Kidney (tissue), 22 donors: ENCODE measurements at places on chromosomes 12 and 14. TPM values are rescaled to one million over a fixed set of nuclear protein-coding genes. Genes with fewer than 3 reads are reported as not detected.
A peak's percentile ranks its signal among the peaks of the same experiment; 100 is the strongest.

GRCh38 chr12:46977871-46978375, 101.5 kb upstream of the PCED1B start:
- DNase-seq, result no peak

GRCh38 chr12:44431647-44432343, 444.3 kb downstream of the NELL2 start:
- DNase-seq, result no peak

GRCh38 chr14:88856786-88857366, 32.4 kb downstream of the TTC8 start:
- DNase-seq, result no peak

DNA sequence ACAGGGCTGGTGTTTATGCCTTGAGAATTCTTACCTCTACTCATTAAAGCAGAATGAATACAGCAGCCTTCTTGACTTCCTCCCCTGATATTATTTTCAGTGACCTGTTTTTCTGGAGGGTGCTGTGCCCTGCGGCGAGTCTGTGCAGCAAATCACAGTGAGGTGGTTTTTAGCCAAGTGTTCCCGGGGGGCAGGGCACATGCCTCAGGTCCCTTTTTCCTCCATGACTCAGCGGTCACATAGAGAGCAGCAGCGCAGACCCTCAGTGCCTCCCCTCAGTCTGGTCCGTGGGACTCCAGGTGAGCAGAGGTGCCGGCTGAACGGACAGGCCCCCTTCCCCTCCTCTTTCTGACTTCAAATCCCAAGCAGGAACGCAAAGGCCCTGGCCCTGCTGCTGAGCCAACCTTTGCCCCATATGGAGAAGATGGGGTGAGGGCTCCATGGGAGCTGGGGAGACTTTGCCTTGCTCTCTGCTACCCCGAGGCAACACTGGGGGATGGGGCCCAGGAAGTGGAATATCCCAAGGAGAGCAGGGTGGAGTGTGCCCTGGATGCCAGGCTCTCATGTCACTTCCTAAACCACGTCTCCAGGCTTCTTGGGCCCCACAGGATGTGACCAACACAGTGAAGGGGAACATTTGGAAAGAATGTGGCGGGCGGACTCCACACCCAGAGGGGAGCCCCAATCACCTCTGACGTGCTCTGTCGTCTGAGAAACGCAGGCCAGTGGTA, 90.0 kb downstream of the DHRS2 start:
- no peak for DNase-seq

GRCh38 chr14:76727384-76727783, 33.9 kb upstream of the VASH1 start:
- DNase-seq, result no peak

- DNase-seq, result no peak
Observed at GRCh38 chr14:71022012-71022869, 115.0 kb downstream of the PCNX1 start.

DNA sequence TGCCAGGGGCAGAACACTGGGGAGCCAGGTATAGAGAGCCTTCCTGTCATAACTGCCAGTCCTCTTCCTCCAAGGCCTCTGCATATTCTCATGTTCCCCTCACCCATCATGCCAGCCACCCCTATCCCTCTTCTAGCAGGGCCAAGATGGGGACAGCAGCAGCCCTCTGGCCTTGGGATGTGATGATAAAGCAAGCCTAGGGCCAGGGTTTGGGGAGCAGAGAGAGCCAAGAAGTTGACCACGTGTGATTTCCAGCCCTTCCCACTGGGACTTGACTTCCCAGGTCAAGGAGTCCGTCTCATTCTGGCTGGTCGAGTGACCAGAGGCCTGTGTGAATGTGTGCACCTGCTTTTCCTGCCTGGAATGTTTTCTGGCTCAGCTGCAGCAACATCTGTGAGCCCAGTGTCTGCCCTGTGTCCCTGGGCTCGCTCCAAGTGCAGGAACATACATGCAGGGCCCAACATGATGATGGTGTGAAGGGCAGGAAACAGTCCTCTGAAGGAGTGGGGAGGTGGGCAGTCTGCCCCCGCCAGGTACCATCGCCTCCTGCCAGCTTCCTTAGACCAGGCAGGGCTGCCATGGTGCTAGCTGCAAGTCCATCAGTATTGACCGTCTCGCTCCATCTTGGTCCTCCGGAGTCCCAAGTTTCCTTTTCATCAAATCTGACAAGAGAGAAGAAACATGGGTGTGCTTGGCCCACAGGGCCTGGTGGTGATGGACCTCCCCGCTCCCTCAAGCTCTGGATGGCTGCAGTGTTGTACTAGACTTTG, 21.0 kb downstream of the VASH1 start:
- no peak for DNase-seq

DNA sequence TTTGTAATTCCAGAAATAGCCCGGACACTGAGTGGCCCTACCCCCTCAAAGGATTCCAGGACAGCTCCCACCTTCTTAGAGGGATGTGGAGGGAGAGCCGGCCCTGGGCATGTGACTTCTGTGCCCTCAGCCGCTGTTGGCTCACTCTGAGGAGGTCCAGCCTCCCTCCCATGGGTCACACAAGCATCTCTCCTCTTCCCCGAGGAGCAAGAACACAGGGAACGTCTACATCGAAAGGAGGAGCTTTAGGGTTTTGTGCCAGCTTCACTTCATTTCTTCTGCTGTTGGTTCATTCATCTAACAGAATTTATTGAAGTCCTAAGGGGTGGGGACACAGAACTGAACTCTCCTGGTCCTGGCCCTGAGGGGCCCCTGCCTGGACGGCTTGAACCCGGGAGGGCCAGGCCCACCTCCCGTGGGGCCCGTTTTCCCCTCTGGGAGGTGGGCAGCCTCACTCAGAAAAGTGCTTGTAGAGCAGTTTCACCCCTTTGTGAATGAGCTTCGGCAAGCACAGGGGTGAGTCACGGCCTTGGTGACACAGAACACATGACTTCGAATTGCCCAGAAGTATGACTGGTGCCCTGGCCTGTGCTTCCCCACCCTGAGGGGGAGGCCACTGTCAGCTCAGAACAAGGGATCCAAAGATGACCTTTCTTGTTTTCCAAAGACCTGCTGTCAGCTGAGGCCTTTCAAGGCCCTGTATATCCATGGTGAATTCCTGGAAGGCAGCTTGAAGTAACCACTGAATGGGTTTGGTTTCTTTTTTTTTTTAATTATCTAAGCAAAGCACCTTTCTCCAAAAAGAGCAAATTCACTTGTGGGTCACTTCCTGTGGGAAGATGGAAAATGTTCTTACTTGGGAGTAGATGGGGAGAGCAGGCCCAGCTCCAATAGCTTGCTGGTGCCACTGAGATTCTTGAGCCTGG, 39.2 kb downstream of the NFKBIA start:
- DNase-seq, result peak; percentile 55

- DNase-seq, result no peak
Observed at GRCh38 chr12:90077756-90078155, 369.1 kb upstream of the ATP2B1 start.

GRCh38 chr12:110266980-110267620, 13.9 kb upstream of the ATP2A2 start:
- DNase-seq, result no peak

GRCh38 chr12:119836781-119837180, 40.3 kb downstream of the CIT start:
- DNase-seq, result no peak

- DNase-seq, result no peak
Observed at GRCh38 chr12:98399532-98399931, 115.9 kb upstream of the TMPO start.

GRCh38 chr14:38053666-38054065, 154.0 kb upstream of the SSTR1 start:
- peak; percentile 65 for DNase-seq

GRCh38 chr12:116927244-116927940, 16.6 kb downstream of the FBXW8 start:
- no peak for DNase-seq

DNA sequence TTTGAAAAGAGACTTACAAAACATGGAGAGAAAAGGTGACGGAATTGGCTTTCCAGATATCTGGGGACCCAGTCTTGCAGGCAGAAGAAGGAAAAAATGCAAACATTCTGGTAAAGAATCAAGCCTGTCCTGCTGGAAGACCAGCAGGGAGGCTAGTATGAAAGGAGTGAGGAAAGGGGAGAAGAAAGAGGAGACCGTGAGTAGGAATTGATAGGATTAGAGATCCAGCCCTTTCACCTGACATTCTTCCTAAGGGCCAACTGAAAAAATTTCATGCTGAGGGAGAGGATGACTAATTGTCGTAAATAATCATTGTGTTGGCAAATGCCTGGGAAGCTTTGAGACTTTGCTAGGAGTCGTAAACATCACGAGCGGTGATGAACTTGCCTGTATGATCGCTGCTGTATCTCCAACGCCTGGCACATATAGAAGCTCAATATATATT, 12.1 kb downstream of the BHLHE41 start:
- no peak for DNase-seq

- DNase-seq, result no peak
Observed at GRCh38 chr12:13347241-13348043, 150.9 kb downstream of the EMP1 start.

DNA sequence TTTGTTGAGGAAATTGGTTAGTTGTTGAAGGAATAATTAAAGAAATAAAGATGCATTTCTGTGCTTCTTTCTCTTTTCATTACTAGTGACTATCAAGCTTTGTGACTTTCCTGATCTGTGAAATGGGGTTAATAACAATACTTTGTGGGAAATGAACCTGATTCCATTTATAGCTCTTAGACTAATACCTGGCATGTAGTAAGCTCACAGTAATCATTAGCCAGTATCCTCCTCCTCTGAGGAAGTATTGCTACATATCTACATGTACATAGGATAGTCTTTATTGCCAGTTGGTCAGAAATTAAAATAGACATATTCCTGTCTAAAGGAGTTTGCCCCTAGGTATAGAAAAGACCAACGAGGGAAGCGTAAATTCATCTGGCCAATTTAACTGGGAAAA, 1.8 kb upstream of the CCDC198 start:
- DNase-seq, result no peak

DNA sequence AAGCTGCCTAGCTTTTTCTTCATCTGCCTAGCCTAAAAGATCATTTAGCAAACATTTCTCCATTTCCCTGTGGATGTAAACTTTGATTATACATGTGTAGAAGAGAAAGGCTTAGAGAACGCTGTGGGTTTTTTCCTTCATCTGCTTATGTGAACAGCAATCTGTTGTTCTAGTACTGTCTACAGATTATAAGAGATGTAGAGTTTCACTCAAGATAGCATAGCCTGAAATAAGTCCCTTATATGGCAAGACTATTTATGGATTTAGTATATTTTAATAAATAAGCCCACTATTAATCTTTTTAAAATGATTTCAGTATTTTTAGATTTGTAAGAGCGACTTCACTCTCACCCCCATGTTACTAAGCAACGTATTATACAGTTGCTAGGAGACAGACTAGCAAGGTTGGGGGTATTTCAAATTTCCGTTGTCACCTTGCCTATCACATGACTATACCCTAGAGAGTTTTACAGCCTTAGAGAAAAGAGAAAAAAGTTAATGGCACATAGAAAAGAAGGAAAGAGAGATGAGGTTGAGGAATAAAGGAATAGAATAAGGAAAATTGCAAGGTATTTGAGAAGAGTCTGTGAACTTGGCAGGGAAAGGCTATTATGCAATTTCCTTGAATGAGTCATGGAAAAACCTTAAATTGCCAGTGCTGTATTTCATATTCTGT, 12.2 kb upstream of the TUBA1A start:
- DNase-seq, result peak; percentile 69

GRCh38 chr14:22630486-22630885, 13.7 kb downstream of the OR6J1 start:
- no peak for DNase-seq

- DNase-seq, result no peak
Observed at GRCh38 chr12:29888777-29889176, 105.0 kb upstream of the TMTC1 start.

DNA sequence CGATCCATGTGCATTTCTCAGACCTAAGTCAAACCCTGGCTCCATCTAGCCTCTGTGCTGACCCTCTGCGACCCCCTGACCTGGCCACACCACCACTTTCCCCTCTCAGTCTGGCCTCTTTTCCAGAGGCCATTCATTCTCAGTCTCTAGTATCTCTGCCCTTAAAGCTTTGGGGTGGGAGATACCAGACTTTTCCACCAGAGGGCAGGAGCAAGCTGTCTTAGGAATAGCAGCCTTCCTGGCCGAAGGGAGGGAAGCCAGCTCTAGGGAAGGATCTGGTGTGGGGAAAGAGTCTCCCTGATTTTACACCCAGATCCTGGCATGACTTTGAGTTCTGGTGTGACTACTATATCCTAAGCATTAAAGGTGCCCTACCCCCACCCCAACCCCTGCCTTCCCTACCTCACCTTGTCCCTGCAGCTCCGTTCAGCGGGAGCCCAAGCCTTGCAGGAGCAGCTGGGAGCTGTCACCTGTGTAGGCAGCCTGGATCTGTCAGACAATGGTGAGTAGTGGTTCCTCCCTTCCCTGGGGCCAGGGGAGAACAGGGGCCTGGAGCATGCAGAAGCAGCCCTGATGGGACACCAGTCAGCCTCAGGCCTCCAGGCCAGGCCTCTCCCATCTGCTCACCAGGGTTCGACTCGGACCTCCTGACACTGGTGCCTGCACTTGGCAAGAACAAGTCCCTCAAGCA, 6.6 kb downstream of the CARMIL3 start:
- peak; percentile 87 for DNase-seq

- no peak for DNase-seq
Observed at GRCh38 chr12:57735952-57736740, 2.4 kb downstream of the AGAP2 start.

GRCh38 chr12:44640427-44641190, 235.5 kb downstream of the NELL2 start:
- DNase-seq, result no peak

GRCh38 chr14:100764471-100765115, 37.9 kb downstream of the DLK1 start:
- no peak for DNase-seq

- DNase-seq, result peak; percentile 73
Observed at GRCh38 chr14:94001501-94002396, 4.6 kb downstream of the CCDC197 start.

DNA sequence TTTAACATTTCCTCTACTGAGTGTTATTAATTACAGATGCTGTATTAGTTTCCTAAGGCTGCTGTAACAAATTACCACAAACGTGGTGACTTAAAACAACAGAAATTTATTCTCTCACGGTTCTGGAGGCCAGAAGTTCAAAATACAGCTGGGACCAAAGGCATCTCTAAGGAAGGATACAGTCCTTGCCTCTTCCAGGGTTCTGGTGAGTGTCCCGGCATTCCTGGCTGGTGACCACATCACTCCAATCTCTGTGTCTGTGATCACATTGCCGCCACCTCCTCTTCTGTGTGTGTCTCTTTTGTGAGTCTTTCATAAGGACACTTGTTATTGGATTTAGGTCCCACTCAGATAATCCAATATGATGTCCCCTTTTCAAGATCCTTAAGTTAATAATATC, 85.1 kb upstream of the CCDC198 start:
- DNase-seq, result peak; percentile 17

- no peak for DNase-seq
Observed at GRCh38 chr12:25789541-25789944, 168.9 kb upstream of the RASSF8 start.

- peak; percentile 60 for DNase-seq
Observed at GRCh38 chr14:61589691-61590581, 105.4 kb upstream of the HIF1A start.

GRCh38 chr12:44627387-44628166, 248.5 kb downstream of the NELL2 start:
- no peak for DNase-seq

FERMT2 gene
- polyA plus RNA-seq, result 46.2 TPM

KSR2 gene
- polyA plus RNA-seq, result 0.34 TPM

PPP1R1A gene
- 217 TPM for polyA plus RNA-seq

LHX5 gene
- not detected for polyA plus RNA-seq

TMPRSS12 gene
- not detected for polyA plus RNA-seq

ARHGEF40 gene
- polyA plus RNA-seq, result 15.9 TPM

DTX1 gene
- polyA plus RNA-seq, result 7.3 TPM

GPX2 gene
- polyA plus RNA-seq, result 60.0 TPM

DENND5B gene
- polyA plus RNA-seq, result 2.9 TPM

TPPP2 gene
- 1.3 TPM for polyA plus RNA-seq

SLC6A13 gene
- 161 TPM for polyA plus RNA-seq

SGPP1 gene
- polyA plus RNA-seq, result 24.0 TPM

GYS2 gene
- not detected for polyA plus RNA-seq
